ENCODE measurements at places on chromosomes 7 and 10.
A peak's percentile ranks its signal among the peaks of the same experiment; 100 is the strongest.

GRCh38 chr7:44771358-44771757 is 22.7 kb downstream of the ZMIZ2 start:
- DNase-seq: no peak

- DNase-seq: peak; percentile 86
Observed at GRCh38 chr7:12942609-12943008, 255.2 kb downstream of the ARL4A start.

DNA sequence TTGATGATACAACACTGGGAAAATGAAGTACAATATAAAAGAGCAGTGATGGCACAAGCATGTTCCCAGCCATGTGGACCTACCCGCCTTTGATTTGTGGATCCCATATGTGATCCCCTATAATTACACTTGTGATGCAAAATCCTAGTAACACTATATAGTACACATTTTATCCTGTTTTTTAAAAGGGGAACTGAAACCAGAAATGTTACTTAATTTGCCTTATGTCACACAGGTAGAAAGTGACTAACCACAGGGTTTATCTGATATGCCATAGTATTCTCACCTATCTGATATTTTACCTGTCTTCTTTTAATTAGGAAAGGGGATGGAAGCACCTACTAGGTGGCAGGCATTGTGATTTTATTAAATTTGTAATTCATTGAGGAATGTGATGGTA is 35.0 kb downstream of the ARMC3 start:
- DNase-seq: no peak

GRCh38 chr7:65304175-65304574 is 69.5 kb upstream of the ZNF92 start:
- peak; percentile 50 for DNase-seq

DNA sequence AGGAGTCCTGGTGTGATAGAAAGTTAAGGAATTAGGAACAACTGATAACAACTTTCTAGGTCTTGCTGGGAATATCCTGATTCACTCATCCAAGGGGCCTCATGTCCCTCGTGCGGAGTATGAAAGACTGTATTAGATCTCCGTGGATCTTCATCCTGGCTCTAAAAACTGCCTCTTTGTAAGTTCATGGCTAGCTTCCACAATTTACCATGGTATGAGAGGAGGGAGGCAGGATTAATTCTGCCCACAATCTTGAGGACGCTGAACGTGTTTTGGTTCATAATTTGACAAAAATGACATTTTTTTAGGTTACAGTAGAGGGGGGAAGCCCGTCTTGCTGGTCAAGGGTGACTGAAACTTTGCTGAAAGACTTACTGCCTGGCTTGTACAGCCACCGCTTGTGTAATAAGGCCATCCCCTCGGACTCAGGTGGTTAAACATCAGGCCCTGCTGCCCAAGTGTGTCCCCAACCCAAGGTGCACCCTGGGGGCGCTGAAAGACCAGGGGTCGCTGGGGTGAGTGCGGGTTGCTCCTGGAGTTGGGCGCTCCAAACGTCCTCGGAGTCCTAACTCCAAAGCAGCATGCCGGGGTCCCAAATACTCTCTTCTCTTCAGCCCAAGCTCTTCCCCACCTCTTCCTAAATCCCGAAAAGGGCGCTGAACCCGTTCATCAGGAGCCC is 733 bp downstream of the HIBADH start:
- peak; percentile 41 for DNase-seq
